ENCODE measurements at places on chromosomes 12 and 14.

- DNase-seq = no peak
Observed at GRCh38 chr12:7695566-7696197, at the start of gene GDF3. GDF3 (minus strand) TSS chr12:7695775; CDS start chr12:7695728, 47 bp downstream.

DNA sequence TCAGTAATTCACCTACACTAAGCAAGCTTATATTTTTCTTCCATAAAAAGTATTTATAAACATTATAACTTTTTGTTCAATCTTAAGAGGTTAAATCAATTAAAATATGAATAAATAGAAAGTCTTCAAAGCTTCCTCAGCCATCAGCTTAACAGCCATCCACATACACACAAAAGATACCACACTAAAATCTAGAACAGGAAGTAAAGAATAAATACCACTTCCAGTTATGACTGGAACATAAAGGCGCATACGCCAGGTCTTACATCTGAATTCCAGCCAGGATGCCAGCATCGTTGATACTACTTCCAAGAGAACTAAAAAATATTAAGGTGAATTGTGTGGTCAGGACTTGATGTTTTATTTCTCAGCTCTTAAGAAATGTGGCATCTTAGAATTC is 17.0 kb downstream of the SIX1 start:
- no peak for DNase-seq

DNA sequence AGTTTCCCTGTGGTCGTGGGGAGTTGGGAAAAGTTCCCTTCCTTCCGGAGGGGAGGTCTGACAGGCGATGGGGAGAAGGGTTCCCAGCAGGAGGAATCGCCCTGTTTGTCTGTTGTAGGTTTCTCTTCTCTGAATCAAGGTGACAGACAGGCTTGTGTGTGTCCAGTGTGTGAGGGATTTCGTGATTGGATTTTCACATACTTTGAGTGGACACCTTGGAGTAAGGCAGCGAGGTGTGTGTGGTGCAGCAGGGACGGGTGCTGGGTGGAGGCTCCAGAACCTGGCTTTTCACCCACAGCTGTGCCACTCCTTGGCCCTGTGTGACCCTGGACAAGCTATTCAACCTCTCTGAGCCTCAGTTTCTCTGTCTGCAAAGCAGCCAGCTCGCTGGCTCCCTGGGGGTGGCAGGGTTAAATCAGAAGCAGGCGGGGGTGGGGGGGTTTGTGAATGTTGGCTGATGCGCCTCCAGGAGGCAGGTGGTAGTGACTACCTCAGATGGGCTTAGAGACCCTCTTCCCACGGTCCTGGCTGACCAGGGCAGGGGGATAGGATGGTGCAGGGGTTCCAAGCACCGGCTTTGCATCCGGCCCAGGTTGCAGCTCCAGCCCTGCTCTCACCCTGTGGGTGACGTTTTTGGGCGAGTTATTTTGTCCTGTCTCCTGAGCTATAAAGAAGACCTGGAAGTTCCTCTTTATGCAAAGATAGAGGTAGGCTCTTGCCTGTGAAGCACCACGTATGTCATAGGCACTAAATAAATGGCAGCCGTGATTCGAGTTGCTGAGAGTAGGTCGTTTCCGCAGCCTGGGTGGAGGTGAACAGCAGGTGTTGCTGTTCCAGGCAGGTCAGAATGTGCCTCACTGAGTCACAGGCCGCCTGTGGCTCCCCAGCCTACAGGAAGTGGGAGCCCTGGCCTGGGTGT is 679 bp downstream of the BDKRB2 start:
- DNase-seq = no peak

- DNase-seq = no peak
Observed at GRCh38 chr12:132030367-132031038, 80.8 kb downstream of the EP400 start.

- no peak for DNase-seq
Observed at GRCh38 chr12:131387281-131388163, 323.4 kb upstream of the SFSWAP start.

DNA sequence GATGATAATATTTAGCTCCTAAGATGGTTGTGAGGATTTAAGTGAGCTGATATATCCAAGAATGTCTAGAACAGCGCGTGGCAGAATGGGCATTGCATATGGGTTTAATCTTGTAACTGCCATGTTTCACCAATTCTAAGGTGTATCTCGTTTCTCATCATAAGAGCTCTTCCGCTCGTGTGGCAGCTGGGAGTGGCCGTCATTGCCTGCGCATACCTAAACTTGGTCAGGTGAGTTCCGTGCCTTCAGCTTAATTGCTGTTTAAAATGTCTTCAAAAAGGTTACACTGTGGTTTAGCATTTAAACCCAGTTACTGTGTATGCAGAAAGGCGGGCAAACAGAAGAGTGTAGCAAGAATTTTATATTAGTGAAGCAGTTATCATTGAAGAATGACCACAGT is 4.5 kb upstream of the AQP2 start:
- DNase-seq = no peak

DNA sequence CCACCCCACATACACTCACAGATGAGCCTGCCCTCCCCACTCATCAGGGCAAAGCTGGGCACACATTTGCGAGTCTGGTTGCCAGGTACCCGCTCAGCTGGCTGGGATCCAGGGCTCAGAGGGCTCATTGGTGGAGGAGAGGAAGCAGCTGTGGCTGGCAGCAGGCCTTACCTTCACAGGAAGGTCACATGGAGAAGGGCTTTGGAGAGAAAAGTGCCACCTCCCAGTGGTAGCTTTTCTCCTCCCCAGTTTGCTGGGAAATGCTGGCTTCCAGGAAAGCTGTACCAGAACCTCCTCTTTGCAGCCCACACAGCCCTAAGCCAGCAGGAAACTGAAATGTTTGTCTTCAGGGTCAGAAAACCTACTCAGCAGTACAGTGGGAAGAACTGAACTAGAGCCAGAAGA is 55.6 kb downstream of the LGMN start:
- DNase-seq = no peak

DNA sequence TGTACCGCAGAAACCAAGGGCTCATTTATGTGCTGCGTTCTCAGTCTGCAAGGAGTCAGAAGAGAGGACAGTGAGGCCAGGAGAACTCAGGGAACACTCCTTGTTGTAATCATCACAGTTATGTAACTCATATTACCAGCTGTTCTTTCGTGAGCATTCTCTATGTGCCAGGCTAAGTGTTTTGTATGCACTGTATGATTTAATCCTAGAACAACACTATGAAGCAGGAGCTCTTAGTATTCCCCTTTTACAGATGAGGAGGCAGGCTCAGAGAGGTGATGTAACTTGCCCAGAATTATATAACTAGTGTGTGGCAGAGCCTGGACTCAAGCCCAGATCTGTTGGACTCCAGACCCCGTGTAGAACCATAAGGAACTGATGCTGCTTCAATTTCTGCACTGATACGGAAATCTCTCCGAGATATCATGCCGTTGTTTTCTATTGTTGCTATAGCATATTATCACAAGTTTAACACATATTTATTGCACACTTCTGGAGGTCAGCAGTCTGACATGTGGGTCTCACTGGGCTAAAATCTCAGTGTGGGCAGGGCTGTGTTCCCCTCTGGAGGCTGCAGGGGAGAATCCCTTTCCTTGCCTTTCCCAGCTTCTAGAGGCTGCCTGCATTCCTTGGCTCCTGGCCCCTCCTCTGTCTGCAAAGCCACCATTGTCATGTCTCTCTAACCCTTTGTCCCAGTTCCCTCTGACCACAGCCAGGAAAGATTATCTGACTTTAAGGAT is 16.3 kb upstream of the CD9 start:
- no peak for DNase-seq

DNA sequence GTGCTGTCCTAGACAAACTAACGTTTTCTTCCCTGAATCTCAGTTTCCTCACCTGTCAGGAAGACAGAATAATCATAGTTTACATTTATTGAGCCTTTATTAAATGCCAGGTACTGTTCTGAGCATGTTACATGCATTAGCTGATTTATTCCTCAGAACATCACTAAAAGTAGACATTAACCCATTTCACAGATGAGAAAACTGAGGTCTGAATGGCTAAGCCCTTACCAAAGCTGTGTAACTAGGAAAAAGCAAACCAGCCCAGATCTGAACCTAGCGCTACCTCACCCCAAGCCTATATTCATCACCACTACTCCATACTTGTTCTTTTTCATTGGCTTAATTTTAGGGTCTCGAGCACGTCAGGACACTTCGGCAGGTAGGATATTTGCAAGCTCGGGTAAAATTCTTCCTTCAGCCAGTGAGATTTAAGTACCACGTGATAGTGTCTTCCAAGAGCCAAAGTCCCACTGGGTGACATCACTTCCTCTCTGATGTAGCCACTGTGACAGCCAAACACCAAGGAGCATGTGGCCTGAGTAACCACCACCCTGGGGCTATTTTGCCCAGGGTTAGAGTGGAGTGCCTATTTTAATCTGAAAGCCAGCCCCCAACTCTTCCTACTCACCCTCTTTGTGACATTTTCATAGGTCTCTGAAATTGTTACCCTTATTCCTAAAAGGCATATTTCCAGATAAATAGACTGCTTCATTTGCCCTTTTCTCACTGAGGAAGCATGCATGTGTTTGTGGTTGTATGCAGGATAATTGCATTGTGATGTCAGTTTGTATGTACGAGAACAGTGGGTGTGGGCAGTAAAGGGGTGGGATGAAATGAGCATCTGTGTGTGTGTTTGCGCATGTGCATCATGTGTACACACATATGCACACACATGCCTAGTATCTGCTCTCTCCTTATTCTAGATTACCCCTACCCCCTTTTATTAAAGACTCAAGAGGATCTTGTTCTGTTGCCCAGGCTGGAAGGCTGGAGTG is 62.2 kb upstream of the WSCD2 start:
- DNase-seq = no peak

DNA sequence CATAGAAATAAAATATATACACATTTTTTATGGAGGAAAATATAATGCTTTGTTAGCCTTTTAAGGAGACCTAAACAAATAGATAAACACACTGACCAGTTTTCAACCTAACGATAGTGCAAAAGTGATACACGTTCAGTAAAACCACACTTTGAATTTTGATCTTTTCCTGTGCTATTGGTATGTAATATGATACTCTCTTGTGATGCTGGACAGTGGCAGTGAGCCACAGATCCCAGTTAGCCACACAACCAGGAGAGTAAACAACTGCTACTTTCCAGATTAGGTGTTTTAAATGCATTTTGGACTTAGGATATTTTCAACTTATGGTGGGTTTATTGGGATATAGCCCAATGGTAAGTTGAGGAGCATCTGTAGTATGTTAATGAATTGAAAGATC is 243.1 kb downstream of the ERC1 start:
- DNase-seq = no peak

Measured in activated naive CD8-positive, alpha-beta T cell treated with anti-CD3 and anti-CD28 coated beads, Interleukin-2, amount 50 U/mL, for 16 hours (primary cell).